MG63 (cell line): ENCODE measurements at places on chromosomes 13 and 19.
A peak's percentile ranks its signal among the peaks of the same experiment; 100 is the strongest.

- DNase-seq, result no peak
These were observed 54.4 kb downstream of the ERCC5 start for GRCh38 chr13:102900193-102900608.

GRCh38 chr19:42345191-42345812, 19.9 kb downstream of the MEGF8 start:
- no peak for DNase-seq

DNA sequence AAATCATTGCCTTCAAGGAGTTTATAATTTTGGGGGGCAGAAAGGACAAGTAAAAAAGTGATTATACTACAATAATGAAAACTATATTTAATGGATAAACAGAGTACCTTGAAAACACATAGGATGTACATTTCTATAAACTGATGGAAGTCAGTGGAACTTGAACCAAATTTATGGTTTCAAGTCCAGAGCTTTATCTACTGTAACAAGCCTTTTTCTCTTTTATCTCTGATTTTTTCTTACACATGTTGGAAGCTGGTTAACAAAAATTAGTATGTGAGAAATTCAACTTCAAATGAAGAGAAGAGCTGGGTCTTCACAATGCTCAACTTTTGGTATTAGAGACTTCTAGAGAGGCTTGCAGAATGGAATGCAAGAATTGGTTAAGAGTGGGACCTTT, 393.6 kb downstream of the LMO7 start:
- no peak for DNase-seq

DNA sequence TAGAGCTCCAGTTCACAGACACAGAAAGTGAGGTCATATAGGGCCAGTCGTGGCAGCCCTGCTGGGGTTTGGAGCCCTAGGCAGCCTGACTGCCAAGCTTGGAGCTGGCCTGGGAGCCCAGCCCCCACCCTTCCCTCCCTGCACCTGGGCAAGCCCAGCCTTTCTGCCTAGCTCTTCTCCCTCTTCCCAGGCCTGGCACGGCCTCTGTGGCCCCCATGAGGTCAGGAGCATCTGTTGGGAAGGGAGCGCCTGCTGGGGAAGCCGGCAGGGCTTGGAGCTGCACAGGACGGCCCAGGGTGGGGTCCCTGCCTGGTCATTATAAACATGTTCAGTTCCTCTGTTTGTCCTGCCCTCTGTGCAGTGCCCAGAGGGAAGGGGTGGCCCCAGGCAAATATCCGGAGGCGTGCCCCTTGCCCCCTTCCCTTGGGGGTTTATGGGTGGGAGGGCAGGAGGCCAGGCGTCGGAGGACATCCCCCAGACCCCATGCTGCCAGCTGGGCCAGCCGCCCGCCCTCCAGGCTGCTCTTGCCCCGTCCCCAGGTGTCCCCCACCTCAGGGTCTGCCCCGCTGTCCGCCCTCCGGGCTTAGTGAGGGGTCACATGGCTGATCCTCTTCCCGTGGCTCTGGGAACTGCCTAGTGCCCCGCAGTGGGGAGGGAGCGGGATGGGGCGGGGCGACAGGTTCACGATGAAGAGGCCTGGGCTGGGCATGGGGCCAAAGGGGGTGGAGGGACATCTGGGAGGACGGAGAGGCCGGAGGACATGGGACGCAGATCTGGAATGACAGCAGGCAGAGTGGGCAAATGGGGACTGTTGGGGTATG, 30.0 kb upstream of the NCCRP1 start:
- no peak for DNase-seq

GRCh38 chr13:78137404-78138142, 218.9 kb upstream of the EDNRB start:
- DNase-seq, result peak; percentile 2

DNA sequence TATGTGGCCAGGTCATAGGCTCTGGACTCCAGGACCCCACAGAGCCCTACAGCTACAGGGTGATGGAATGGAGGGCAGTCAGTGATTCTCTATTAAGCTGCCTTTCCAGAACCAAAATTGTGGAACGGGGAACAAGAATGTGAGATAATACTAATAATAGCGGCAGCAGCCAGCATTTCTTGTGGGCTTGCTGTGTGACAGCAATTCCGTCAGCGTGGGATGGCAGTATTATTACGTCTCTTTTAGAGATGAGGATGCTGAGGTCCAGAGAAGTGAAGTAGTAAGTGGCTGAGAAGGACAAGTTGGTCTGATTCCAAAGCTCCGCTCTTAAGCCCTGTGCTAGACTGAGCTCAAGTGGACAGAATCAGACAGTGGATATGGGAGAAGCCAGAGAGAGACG, 24.4 kb downstream of the GRIK5 start:
- DNase-seq, result no peak

DNA sequence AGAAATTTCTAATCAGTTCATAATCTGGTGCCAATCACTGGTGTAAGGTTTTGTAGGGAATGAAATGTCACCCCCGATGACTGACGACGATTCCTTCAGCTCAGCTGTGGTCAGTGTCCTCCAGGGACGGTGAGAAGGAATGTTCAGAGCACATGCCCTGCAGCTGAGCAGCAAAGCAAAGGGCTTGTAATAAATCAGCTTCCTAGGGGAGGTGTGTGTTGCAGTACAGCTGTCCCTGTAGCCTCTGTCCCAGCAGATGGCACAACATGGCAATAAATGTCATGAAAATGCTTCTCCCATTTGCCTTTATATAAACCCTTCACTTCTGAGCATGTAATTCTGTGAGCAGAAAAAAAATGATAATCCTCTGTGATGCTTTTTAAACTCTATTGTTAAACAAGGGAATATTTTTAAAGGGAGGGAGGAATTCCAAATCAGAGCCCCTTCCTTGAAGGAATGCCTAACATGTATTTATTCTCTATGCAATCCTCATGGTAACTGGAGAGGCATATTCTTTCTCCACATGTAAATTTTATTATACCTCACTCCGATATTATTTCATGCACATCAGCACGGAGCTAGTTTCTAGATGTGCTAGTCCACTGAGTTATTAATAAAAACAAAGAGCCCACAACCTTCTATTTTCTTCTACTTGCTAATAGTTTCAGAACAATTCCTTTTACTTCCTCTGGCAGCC, 102.5 kb downstream of the FAM216B start:
- no peak for DNase-seq
